NCI-H1092 (cell line): ENCODE measurements at places on chromosomes 7 and 10.

GRCh38 chr10:22648547-22648961, 65.8 kb downstream of the PIP4K2A start:
- no peak for DNase-seq

- DNase-seq: no peak
These were observed 41.4 kb downstream of the ZMYND11 start for GRCh38 chr10:176677-177076.

DNA sequence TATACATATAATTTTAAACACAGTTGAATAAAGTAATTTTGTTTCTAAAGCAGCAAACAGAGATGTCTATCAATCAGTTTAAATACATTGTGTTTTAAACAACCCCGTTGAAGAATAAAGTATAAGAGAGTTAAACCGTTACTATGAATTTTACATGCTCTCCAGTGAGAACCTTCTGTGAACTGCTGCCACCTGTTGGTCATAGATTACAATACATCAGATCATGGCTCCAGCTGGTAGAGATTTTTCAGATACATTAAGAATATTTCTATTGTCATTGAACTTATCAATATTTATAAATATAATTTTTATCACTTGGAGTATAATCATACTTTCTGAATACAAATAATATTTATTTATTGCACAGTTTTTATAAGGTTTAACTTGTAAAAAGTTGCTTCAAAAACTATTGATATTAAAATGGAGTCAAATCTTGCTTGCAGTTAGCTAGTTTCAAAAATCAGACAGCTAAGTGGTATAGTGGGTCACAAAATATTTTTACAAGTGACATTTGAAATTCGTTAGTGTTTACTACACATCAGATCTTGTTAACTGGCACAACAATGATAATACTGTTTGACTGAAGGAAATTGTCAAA, 561.2 kb upstream of the PHF14 start:
- peak; percentile 46 for DNase-seq

- DNase-seq: peak; percentile 86
These were observed 125.7 kb upstream of the ZNF438 start for GRCh38 chr10:31157123-31158010.
